SW 1271 (cell line): ENCODE measurements at places on chromosomes 4 and X.

- no peak for DNase-seq
These were observed 190.2 kb upstream of the CPEB2 start for GRCh38 chr4:14812101-14812500.

- no peak for DNase-seq
These were observed 2394.2 kb upstream of the AGA start for GRCh38 chr4:179836179-179837075.

- no peak for DNase-seq
These were observed 84.3 kb downstream of the TRAM1L1 start for GRCh38 chr4:117001077-117001476.

DNA sequence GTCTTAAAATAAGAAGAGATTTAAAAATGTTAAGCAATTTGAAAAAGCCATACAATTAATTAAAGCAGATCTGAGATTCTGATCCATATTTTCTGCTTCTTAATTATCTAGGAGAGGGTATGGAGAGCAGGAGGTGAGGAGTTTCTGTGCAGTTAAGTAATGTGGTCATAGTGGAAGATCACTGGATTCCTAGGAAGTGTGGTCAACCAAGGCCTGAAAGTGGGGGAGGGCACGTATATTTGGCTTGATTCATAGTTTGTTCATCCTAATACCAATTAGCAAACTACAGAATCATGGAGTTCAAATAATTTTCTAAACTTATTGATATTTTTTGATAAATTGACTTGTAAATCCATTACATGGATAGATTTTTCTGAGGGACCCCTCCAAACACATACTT lies 768.3 kb downstream of the RAPGEF2 start:
- DNase-seq, result no peak

GRCh38 chrX:130561930-130562329 lies 160.1 kb downstream of the RBMX2 start:
- no peak for DNase-seq

GRCh38 chr4:171676555-171677215 lies 136.5 kb upstream of the GALNTL6 start:
- no peak for DNase-seq

DNA sequence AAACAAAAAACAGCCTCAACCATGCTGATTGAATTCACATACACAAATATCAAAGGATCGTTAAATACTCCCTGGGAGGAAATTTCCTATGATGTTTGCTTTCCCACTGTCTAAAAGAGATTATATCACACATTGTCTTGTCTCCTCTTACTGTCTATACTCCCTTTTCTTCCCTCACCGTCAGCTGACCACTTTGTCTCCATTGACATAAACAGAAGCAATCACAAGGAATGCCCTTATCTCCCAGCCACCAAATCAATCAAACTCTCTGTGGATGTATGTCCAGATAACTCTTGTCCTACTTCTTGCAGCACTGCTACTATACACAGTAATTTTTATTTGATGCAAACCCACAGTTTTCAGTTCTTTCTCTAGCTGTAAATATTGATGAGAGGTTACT lies 12.2 kb upstream of the NUDT9 start:
- no peak for DNase-seq

DNA sequence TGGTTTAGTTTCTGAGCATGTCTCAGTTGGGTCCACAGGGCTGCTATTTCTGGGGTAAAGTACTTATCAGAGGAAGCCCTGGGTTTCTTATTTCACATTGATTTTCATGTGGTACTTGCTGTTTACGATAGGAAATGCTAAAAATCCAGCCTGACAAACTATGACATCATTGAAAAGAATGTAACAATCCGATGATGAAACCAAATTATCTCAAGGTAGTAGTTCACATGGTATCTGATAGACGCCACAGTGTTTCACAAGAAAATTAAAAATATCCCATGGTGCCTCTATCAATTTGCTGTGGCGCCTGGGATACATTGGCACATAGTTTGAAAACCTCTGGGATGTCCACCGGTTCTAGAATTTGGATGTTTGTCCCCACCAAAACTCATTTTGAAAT lies 418.9 kb upstream of the RPS6KA3 start:
- DNase-seq, result no peak

GRCh38 chrX:72097098-72097497 lies 34.6 kb downstream of the RTL5 start:
- no peak for DNase-seq

DNA sequence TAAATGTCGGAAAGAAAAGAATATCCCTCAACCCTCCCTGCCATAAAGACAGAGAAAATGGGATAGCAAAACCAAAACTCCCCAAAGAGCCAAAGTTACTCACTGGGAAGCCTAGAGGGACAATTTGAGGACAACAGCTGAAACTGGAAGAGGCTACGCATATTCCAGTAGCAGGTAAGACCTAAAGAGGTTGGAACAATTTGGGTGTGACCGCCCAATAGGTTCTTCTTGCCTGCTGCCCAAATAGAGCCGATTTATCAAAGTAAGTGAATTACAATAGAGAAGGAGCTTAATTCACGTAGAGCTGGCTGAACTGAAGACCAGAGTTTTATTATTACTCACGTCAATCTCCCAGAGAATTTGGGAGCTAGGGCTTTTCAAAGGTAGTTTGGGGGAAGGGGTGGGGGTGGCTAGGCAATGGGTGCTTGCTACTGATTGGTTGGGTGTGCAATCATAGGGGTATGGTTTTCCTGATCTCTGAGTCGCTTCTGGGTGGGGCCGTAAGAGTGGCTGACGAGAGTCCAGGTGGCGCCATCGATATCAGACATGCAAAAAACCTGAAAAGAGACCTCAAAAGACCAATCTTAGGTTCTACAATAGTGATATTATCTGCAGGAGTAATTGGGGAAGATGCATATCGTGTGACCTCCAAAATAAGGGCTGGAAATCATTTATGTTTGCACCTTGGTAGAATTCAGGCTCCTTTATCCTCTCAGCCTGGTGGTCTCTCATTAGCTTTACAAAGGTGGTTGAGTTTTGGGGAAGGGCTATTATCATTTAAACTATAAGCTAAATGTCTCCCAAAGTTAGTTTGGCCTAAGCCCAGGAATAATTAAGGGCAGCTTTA lies 39.0 kb upstream of the SLC7A3 start:
- DNase-seq, result no peak

DNA sequence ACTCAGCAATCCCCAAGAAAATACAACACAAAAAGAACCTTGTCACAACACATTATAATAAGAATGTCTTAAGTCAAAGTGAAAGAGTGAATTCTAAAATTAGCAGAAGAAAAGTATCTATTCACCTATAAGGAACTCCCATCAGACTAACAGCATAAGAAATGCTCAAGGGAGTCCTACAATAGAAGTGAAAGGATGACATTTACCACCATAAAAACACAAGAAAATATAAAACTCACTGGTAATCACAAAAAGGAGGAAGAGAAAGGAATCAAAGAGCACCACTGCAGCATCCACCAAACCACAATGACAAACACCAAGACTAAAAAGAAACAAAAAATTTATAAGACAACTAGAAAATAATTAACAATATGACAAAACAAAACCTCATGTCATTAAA lies 257.0 kb upstream of the AGTR2 start:
- DNase-seq, result no peak

- no peak for DNase-seq
These were observed 90.4 kb downstream of the COL4A6 start for GRCh38 chrX:108347800-108348199.

GRCh38 chrX:24858004-24858746 lies 157.6 kb downstream of the ARX start:
- no peak for DNase-seq

DNA sequence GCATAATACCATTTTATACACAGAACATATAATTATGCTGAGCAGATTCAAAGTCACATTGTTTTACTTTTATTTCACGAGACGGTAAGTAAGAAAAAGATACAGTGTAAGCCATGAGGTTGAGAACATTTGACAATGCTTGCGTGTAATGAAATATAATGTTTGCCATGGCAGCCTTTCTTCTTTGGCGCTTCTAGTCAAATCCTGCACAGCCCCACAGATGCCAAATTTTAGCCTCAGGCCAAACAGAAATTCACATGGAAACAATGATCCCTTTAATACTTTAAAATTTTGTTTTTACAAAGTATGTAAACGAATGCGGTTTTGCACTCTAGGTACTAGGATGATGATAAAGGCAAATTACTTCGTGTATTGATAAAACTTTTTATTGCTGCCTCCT lies 502.7 kb upstream of the SMIM31 start:
- DNase-seq, result no peak

DNA sequence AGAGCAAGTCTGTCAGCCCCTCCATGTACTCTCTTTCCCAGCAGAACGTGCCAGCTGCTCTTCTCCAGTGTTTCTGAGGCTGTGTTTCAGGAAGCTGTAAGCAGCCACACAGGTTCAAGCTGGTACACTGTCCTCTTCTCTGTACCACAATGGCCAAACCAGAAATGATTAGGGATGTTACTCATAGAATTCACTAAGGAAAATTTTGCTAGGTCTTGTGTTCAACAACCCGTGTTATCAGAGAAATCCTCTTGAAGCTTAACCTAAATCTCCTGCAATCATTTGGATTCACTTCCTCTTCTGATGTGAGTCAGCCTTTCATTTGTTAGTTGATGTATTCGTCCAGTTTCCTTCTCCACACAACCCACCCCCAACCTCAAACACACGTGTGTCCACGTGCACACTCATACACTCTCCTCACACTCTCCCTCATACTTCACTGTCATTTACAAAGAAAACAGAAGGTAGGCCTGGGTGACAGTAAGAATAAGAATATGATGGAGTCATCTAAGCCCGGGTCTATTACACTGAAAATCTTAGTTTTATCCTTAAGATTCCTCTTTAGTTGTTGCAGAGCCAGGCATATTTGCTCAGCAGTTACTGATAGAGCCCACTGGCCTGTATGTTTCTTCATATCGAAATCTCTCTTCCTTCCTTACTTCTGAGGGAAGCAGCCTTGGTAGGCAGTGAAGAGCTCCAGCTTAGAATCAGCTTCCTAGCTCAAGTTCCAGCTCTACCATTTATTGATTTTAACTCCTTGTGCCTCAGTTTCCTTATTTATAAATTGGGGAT lies 63.4 kb downstream of the DCUN1D4 start:
- DNase-seq, result no peak

DNA sequence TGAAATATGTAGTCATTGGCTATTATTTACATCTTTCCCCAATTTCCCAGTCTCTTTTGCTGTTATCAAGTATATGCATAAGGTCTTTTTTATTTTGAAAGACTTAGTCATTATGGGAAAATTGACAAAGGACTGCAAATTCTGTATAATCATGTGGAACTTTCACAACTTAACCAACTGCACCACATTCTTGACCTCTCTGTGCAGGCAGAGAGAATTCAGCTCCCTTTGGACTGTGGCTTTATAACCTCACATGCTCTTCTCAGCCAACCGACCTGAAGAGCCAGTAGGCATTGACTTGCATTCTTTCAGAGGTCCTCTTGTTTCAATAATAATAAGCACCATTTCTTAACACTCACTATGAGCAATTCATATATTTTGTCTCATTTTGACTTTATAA lies 66.9 kb downstream of the ANXA3 start:
- no peak for DNase-seq

GRCh38 chr4:53126099-53126498 lies 239.8 kb downstream of the SCFD2 start:
- DNase-seq, result no peak

GRCh38 chr4:80045786-80046185 lies 27.2 kb downstream of the ANTXR2 start:
- no peak for DNase-seq

GRCh38 chr4:124573056-124573455 lies 139.5 kb downstream of the ANKRD50 start:
- no peak for DNase-seq

DNA sequence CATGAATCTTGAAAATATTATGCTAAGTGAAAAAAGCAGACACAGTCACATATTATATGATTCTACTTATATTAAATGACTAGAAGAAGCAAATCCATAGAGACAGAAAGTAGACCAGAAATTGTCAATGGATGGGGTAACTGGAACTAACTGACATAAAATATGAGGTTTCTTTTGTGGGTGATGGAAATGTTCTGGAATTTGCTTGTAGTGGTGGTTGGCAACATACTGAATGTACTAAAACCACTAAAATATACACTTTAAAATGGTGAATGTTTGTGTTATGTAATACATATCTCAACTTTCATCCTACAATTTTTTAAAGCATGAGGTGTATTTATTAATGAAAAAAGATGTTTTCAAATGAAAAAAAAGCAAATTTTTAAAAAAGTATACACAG lies 14.7 kb downstream of the CNOT6L start:
- no peak for DNase-seq

DNA sequence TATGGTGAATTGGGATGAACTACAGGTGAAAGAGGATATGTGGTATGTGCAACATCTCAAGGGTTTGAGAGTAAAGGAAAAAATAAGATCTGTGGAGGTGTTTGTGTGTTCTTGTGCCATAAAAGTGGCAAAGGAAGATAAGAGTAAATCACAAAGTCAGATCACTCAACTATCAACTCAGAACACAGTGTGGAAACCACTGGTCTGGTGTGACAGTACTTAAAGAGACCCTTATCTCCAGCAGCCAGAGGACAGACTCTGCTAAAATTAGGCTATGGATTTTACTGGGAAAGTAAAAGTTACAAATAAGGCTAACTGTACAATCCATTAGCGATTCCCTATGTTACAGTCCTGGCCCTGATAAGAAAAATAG lies 54.0 kb upstream of the PRDM8 start:
- no peak for DNase-seq

- no peak for DNase-seq
These were observed 60.3 kb upstream of the DDX3X start for GRCh38 chrX:41273638-41274037.

DNA sequence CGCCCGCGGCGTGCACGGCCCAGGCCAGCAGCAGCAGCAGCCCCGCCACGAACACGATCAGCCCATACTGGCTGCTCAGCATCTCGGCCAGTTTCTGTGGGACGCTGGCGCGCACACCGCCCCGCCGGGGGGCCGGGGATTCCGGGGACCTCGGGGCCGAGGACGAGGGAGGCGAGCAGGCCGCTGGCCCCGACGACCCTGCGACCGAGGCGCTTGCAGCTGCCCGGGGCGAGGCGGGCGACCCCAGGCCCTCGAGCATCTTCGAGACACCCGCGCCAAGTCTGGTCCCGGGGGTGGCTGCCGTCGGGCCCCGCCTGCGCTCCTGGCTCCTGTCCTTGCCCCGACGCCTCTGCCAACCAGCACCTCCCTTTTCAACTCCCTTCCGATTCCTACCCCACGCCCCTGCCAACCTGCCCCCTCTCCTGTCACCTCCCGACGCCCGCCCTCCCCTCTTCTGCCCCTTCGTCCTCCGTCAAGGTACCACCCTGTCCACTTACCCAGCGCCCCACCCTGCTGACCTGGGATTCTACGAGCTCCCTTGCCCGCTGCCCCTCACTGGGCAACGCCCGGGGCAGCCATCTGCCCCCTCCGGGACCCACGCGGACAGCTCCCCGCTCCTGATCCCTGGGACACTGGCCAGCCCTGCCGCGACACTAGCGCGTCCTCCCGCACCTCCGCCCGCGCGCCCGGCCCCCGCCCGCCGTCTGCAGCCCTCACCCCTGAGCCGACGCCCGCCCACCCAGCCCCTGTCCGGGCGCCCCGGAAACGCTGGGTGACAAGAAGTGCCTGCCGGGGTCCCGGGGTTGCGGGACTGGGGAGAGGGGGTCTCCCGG lies at the start of gene OTOP1:
Gene OTOP1, minus strand, starts transcription at position 324 of the 833 bp plus-strand sequence. Its CDS starts 65 bp downstream, at position 259.
- no peak for DNase-seq
